ENCODE measurements at places on chromosomes 3 and 15. TPM values are rescaled to one million over a fixed set of nuclear protein-coding genes. Genes with fewer than 3 reads are reported as not detected.

- H3K27ac ChIP-seq, result no peak overlapping the region
- no peak overlapping the region for H3K4me3 ChIP-seq
- no peaks in the 10 kb centered on the region for H3K27me3 ChIP-seq
- DNase-seq, result no peak
- H3K4me1 ChIP-seq, result no peaks in the 10 kb centered on the region
Observed at GRCh38 chr3:178451799-178452198, 84.4 kb upstream of the KCNMB2 start.

GRCh38 chr3:188692700-188693099 lies 479.1 kb upstream of the TPRG1 start:
- no peak for DNase-seq
- no peaks in the 10 kb centered on the region for H3K36me3 ChIP-seq
- H3K4me1 ChIP-seq, result peaks cover 18% of the 10 kb centered on the region
- no peak overlapping the region for H3K27ac ChIP-seq
- no peak overlapping the region for H3K4me3 ChIP-seq

DNA sequence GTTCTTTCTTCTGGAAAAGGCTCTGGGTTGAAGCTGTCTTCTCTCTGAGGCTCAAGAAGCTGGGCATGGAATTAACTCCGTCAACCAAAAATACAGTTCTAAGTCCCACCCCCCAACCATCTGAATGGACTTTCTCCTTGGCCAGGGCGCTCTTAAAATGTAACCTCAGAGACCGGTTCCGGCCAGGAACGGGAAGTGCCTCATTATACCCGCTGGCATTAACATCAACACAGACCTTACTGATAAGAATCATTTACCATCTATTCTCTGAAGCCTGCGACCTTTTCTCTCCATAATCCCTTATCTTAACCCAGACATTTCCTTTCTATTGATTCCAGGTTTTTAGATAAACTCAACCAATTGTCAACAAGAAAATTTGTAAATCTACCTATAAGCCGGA lies 64.7 kb downstream of the ATP1B3 start:
- H3K27me3 ChIP-seq, result no peaks in the 10 kb centered on the region
- H3K27ac ChIP-seq, result peak overlapping the region; percentile 95

DNA sequence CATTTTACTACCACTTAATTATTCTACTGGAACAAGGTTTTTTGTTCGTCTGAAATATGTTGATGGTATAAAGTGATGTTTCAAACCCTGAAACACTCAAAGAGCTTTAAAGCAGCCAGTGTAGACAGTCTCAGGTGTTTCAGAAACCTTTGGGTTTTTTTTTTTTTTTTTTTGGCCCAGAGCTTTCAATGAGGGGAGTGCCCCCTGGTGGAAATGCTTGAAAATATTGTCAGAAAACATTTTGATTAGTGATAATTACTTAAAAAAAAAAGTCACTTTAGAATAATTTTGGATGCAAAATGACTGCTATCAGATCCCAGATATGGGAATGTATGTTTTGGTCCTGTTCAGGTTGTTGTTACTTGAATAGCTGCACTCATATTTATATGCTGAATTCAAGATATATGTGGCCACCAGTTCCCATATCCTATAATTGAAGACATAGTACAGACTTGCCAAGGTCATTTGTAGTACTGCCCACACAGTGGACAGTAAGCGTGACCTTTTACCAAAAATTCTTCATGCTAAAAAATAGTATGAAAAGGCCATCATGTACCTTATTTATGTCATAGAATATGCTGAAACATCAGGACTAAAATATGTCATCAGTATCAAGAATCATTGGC lies 35.9 kb downstream of the SATB1 start:
- no peak overlapping the region for H3K4me3 ChIP-seq
- H3K27ac ChIP-seq, result no peak overlapping the region
- peaks cover 7% of the 10 kb centered on the region for H3K36me3 ChIP-seq
- no peaks in the 10 kb centered on the region for H3K4me1 ChIP-seq

DNA sequence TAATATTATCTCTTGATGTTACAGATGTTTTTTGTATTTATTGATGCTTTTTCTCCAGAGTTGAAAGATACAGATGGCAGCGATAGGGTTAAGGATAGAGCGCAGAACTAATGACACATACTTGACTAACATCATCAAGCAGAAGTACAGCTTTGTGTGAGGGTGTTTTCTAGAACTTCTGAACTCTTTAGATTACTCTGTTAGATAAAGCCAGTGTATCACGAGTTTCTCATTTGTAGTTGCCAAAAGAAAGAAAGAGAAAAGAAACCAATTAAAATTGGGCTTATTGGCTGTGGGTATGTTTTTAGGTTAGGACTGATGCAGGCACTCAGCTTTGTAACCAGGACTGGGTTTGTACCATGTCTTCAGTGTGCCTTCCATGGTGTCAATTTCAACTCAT lies 6.6 kb upstream of the GPR171 start:
- H3K36me3 ChIP-seq, result no peaks in the 10 kb centered on the region
- DNase-seq, result no peak
- H3K27ac ChIP-seq, result peak overlapping the region; percentile 93
- peaks cover 23% of the 10 kb centered on the region for H3K4me1 ChIP-seq
- H3K27me3 ChIP-seq, result no peaks in the 10 kb centered on the region
- H3K4me3 ChIP-seq, result no peak overlapping the region

DNA sequence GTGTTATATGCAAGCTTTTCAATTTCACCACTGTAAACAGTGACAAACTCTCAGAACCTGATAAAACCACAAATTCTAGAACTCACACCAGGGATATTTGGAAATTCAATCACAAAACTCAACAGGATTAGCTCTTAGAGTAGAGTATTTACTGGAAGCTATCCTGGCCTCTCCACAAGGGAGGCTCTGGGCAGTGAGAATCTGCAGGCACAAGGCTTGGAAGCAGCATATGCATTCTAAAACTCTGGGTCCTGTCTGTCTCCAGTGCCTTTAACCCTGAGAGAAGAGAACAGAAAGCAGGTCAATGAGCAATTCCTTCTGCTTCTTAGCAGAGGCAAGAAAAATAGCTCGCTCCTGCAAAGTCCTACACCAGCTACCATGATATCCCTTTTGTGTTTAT lies 23.4 kb downstream of the PLSCR4 start:
- H3K27ac ChIP-seq, result no peak overlapping the region
- H3K36me3 ChIP-seq, result no peaks in the 10 kb centered on the region
- peaks cover 11% of the 10 kb centered on the region for H3K4me1 ChIP-seq
- no peaks in the 10 kb centered on the region for H3K27me3 ChIP-seq

GRCh38 chr3:121895121-121895520 lies 920 bp downstream of the SLC15A2 start:
- H3K36me3 ChIP-seq, result no peaks in the 10 kb centered on the region

GRCh38 chr3:190695225-190695624 lies 167.3 kb downstream of the GMNC start:
- no peaks in the 10 kb centered on the region for H3K4me1 ChIP-seq
- H3K4me3 ChIP-seq, result no peak overlapping the region
- H3K27me3 ChIP-seq, result no peaks in the 10 kb centered on the region
- no peak overlapping the region for H3K27ac ChIP-seq
- DNase-seq, result no peak

GRCh38 chr15:34271493-34271892 lies 46.7 kb downstream of the EMC4 start:
- H3K4me1 ChIP-seq, result no peaks in the 10 kb centered on the region
- no peak overlapping the region for H3K27ac ChIP-seq
- H3K36me3 ChIP-seq, result no peaks in the 10 kb centered on the region
- H3K27me3 ChIP-seq, result no peaks in the 10 kb centered on the region

- no peak for DNase-seq
- no peaks in the 10 kb centered on the region for H3K4me1 ChIP-seq
- no peaks in the 10 kb centered on the region for H3K36me3 ChIP-seq
Observed at GRCh38 chr3:102745881-102746280, 311.1 kb downstream of the ZPLD1 start.

The GABRR3 gene
- not detected for polyA plus RNA-seq

The FANCD2OS gene
- polyA plus RNA-seq, result not detected
